Stimulated activated CD4-positive, alpha-beta T cell treated with anti-CD3 and anti-CD28 coated beads, Interleukin-15, amount 100 ng/mL, for 1 hour (primary cell): ENCODE measurements at places on chromosomes 16 and 17.

GRCh38 chr16:22073350-22073749 is 19.0 kb upstream of the VWA3A start:
- no peak for DNase-seq

GRCh38 chr16:3118204-3118790 is 5.9 kb downstream of the ZNF205 start:
- no peak for DNase-seq

GRCh38 chr17:2849327-2849670 is 53.1 kb downstream of the RAP1GAP2 start:
- DNase-seq = no peak

DNA sequence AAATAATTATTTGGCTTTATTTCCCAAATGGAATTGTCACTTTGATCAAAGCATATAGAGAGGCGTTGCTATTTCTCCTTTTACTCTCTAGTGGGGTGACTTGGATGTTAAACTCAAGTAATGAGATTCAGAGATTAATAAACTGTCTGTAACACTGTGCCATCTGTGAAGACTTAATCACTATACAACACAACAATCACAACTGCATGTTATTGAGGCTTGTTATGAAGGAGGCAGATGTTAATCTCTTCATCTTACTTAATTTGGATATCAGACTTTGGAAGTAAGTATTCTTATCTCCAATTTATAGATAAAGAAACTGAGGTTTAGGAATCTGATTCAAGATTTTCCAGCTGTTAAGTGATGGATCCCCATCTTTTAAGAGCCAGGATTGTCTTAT is 132.5 kb downstream of the CNTNAP4 start:
- no peak for DNase-seq

GRCh38 chr16:74999219-74999608 is 390 bp downstream of the ZNRF1 start:
- DNase-seq = no peak
